Karpas-422 (cell line): ENCODE measurements at places on chromosomes 7 and 10. TPM values are rescaled to one million over a fixed set of nuclear protein-coding genes. Genes with fewer than 3 reads are reported as not detected.

The OR2A1 gene
- not detected in 2 replicates for total RNA-seq

The MOGAT3 gene
- not detected in 2 replicates for total RNA-seq

The ADAMTS14 gene
- total RNA-seq: not detected in 2 replicates

The ZNF727 gene
- total RNA-seq: not detected in 2 replicates

The NPY4R2 gene
- not detected in 2 replicates for total RNA-seq

GRCh38 chr10:57716884-57717283, 550.8 kb downstream of the IPMK start:
- no peak for DNase-seq

- DNase-seq: no peak
These were observed 61.2 kb downstream of the OAT start for GRCh38 chr10:124357561-124357885.

DNA sequence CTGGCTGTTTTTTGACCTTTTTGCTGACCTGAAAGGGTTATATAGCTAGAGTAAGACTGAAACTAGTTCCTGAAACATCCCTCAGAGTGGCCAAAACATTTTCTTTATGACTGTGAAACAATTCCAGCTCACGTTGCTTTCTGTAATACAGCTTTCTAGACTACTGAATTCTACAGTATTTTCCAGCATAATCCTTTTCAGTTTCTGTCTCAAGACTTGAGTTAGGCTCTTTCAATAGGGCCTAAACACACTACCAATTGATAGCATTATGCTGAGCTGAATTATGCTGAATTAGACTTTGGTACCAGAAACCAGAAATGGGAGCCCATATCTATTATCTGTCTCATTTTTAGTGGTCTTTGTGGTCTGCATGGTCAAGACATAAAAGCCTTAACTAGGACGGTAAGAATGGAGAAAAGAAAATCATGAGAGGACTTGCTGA, 72.6 kb downstream of the EPDR1 start:
- no peak for DNase-seq

DNA sequence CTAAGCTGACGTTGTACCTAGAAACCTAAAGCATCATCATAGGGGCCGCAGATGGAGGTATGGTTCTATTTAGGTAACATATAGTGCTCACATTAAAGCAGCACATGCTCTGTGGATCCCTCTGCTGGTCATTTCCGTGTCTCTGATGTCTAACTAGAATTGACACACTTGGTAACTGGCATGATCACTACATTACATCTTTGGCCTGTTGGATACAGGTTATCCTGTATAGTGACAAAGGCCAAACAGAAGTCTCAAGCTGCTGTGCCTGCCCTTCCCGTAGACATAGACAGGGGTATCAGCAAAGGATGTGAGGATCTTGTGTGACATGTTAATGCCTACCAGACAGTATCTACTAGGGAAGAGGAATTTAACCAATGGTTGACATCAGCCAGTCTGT, 51.2 kb downstream of the KIF5B start:
- peak; percentile 78 for DNase-seq

DNA sequence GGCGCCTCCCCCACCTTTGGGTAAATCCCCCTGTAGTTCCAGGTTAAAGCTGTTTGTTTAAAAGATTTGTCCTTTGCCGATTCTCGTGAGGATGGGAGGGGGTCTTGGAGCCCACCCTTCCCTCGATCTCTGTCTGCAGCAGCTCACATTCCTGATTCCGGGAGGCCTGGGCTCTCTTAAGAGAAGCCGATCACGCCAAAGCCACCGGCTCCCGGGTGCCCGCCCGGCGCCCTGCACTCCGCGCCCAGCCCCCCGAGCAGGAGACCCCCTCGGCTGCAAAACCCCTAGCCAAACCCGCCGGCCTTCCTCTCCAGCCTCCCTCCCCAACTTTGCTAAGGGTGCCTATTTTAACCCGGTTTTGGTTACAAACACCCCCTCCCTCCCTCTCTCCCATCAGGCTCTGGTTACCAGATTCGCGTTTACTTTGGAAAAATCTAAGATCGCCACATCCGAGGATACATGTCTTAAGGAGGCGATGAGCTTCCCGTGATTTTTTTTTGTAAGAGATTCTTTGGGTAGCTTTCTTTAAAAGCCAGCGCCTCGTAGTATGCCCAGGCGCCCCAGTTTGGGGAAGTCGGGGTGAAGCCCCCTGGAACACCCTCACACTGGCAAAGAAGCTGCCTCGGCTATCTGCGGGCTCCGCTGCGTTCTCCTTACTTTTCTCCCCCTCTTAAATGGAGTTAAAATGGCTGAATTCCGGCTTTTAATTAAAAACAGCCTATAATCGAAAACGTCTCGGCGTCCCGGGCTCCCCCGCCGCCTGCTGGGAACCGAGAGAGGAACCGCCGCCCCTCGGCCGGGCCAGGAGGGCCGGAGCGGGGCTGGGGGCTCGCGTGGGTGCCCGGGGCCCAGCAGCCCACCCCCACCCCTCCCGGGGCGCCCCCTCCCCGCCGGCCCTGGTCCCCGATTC, 983 bp downstream of the TNRC18 start:
- DNase-seq: peak; percentile 74

GRCh38 chr10:72308320-72308987, 34.7 kb downstream of the DDIT4 start:
- DNase-seq: no peak

DNA sequence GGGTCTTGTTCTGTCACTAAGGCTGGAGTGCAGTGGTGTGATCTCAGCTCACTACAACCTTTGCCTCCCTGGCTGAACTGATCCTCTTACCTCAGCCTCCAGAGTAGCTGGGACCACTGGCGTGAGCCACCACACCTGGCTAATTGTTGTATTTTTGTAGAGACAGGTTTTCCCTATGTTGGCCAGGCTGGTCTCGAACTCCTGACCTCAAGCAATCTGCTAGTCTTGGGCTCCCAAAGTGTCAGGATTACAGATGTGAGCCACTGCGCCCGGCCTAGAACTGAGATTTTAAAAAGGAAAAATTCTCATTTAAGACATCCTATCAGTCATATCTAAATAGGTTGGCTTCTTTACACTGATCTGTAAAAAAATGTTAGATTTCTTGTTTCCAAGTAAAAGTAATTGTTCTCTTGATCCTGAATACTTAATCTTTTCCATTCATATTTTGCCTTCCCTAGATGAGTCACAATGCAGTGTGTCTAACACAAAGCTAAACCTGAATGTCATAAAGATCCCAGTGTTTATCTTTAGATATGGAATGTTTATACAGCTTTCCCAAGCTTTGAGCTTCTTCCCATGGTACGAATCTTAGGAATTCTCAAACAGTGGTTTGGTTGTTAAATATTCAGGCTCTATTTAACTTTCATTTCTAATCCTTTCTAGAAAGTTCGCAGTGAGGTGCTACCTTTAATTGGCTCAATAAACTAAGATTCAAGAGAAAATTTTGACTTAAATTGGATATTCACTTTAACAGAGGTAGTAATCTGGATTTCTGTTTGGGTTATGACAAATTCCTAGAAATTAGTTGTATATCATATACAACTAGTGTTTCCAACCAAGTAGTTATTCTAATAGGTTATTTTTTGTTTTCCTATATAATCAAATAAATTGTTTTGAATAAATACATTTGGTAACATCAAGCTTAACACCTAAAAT, 12.1 kb upstream of the LAMB1 start:
- DNase-seq: no peak

DNA sequence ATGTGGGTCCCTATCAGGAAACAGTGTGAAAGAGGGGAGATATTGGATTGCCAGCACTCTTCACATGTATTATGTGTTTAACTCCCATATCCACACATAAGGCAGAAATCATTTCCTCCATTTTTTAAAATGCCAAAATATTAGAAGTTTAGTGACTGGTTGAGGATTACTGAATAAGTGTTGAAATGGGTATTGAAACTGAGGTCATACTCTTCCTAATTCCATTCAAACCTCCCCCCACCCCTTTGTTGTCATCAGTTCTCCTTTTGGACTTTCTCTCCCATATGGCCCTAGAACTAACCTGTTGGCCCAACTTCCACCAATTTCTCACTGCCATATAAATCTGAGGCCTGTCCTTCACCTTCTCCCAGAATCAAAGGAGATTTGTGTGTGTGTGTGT, 81.6 kb downstream of the EVX1 start:
- no peak for DNase-seq

DNA sequence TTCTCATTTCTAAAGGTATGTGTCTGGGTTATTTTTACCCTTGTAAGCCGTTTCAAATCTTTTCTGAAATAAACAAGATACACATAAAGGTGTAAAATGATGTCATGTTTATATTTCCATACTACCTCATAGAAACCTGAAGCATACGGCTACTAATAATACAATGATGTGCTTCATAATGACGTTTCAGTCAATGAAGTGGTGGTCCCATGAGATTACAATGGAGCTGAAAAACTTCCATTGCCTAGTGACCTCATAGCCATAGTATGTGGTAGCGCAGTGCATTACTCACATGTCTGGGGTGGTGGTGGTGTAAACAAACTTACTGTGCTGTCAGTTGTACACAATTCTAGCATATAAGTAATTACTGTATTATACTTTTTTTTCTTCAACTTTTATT, 24.9 kb downstream of the EPDR1 start:
- no peak for DNase-seq

GRCh38 chr7:104230606-104231005, 22.8 kb upstream of the ORC5 start:
- no peak for DNase-seq

DNA sequence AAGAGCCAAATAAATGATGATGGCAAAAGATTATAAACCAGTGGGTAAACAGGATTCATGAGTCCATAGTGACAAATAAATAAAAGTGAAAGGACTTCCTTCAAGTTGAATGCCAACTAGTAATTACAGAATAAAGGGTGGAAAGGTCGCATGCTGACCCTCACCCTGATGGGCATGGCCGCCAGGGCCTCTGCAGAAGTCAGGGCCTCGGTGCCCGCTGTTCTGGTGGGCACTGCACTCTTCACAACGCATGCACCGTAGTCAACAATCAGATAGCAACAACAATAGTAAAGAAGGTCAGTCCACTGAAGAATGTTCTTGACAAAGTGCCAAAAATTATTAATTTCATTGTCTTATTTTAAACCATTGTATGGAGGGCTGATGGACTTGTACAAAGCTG, 123.2 kb upstream of the LANCL2 start:
- DNase-seq: no peak

DNA sequence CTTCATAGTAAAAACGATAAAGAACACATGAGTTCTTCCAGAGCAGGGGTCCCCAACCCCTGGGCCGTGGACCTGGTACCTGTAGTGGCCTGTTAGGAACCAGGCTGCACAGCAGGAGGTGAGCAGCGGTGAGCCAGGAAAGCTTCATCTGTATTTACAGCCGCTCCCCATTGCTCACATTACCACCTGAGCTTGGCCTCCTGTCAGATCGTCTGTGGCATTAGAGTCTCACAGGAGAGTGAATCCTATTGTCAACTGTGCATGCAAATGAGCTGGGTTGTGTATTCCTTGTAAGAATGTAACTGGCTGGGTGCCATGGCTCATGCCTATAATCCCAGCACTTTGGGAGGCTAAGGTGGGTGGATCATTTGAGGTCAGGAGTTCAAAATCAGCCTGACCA, 229.5 kb downstream of the CNTNAP2 start:
- DNase-seq: no peak

GRCh38 chr7:106545275-106545674, 115.7 kb downstream of the CCDC71L start:
- no peak for DNase-seq

- DNase-seq: peak; percentile 39
These were observed 1.8 kb downstream of the COMMD3 start for GRCh38 chr10:22317771-22318565.

DNA sequence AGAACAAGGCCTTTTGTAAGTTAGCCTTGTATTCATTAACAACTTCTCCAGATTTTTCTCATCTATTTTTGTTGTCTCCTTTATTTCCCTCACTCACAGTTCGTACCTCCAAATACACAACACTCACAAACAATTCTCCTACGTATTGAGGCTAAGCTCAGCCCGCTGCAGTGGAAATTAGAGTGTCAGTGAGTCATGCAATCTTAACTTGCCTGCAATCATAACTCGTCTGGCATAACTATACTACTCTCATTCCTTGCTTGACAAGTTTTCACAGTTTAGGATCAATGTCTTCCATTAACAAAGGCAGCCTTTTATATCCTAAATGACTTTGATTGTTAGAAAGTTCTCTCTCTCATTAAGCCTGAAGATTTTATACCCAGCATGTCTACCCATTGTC, 23.8 kb downstream of the TMEM196 start:
- no peak for DNase-seq

GRCh38 chr7:2049111-2049781, 183.5 kb downstream of the MAD1L1 start:
- no peak for DNase-seq
